ENCODE measurements at places on chromosomes 12 and 14. TPM values are rescaled to one million over a fixed set of nuclear protein-coding genes. Genes with fewer than 3 reads are reported as not detected.

DNA sequence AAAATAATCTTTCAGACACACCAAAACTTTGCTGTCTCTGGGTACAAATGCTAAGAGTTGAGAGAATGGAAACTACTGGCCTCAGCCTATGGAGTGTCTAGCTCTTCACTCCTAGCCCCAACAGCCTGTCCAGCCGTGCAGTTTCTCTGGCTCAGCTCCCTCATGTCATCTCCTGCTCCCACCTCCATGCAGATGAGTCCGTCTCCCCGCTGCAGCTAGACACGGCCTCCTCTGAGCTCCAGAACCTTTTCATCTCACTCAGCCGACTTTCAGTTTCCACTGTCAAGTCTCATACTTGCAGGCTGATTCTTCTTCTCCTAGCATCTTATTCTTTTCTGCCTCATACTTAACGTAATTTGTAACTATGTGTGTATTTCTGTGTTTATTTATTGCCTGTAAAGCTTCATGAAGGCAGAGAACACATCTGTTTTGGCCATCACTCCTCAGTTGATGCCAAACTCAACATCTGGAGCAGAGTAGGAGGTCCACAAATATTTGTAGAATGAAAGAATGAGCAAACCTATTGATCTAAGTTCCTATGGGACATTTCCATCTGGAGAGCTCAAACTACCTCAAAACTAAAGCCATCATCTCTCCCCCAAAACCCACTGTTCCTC is 139.8 kb upstream of the PWP1 start:
- DNase-seq: peak; percentile 92

DNA sequence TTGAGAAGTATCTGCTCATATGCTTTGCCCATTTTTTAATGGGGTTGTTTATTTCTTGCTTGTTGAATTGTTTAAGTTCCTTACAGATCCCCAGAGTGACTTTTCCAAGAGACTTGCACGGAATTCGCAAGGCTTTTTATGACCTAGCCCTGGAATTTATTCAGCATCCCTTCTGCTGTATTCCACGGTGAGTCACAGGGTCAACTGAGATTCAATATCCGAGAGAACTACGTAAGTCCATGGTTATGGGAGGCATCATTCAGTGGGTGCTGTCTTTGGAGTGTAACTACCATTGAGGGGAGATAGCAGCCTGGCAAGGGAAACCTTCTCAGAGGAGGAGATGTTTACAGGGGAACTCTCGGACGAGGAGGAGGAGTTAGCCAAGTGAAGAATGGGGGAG is 20.9 kb upstream of the GPRC5A start:
- DNase-seq: no peak

DNA sequence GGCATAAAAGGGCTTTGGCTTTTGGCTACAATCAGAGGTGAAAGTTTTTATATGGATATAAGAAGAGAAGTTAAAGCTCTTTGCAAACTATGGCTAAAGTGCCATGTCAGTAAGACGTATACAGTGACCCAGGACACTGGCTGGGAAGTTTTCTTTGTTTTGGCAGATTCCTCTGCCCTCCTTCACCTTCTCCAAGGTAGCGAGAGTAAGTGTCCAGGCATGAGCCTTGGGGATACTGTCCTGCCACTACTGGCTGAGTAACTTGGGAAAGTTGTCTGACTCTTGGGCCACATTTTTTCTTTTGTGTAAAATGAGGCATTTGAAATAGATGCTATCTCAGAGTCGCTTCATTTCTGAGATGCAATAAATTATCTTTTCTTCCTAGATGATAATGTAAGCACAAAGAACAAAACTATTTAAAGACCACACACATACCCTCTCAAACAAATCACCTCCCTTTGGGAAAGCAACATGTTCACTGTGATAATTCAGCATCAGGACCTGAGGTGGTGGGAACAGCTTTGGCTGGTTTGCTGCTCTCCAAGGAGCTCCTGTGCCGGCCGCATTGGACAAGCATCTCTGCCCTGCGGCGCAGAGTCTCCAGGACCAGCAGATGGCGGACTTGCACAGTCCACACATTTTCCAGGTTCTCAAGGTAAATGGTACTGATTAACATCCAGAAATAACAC is 106.3 kb downstream of the PTCSC3 start:
- DNase-seq: peak; percentile 68

PRPH gene
- 5.2 TPM for total RNA-seq

TPH2 gene
- 0.10 TPM for total RNA-seq

GALNT9 gene
- total RNA-seq: 0.92 TPM

GLIPR1L1 gene
- not detected for total RNA-seq
